Midbrain (tissue), 1 donor: ENCODE measurements at places on chromosomes 2 and 18.
A peak's percentile ranks its signal among the peaks of the same experiment; 100 is the strongest.

DNA sequence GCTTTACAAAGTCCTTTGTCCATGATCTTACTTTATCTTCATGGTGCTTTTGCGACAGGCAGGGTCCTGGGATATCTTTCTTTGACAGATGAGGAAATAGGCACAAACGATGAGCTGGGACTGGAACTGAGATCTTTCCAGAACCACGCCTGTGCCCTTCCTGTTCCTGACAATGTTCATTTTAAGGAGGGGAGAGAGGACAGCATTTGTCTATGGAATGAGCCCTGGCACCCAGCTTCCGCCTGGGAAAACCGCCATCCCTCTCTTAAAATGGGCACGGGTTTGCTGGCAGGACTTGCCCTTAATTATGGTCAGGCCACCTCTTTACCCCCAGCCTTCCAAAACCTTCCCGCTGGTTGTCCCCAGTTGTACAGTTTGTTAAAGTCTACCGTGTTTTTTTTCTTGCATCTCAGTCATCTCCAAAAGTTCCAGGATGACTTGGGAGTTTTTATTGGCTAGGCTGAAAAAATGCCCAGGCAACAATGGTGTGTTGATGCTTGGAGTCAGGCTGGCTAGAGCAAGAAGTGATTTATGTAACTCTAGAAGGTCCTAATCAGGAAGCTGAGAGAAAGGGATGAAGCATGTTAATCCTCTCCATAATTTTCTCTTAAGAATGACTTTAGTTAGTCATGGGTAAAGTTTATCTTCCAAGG lies 264.9 kb upstream of the EPAS1 start:
- peak; percentile 3 for DNase-seq

- DNase-seq, result no peak
Measured at GRCh38 chr2:8799004-8799403, 38.4 kb downstream of the KIDINS220 start.

DNA sequence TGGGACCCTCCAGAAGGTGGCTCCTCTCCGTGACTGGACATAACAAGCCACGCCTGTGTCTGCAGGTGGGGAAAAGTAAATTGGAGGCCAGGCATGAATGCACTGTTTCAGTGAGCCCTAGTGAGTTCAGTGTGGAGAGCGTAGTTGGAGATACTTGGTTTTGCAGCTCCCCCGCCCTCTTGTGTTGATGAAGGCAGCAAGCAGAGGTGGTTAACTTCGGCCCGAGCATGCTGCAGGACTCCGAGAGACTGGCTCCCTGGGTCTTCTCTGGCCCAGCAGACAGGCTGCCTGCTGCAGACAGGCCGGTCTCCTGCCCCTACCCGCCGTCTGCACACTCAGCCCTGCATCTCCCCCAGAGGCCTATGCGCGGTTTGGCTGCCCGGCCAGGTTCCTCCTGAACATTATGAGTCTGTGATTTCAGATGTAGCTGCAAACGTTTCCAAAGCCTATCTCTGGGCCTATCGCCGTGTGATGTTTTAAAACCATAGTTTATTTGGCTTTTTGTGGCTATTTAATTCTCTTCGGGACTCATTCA lies 102.4 kb downstream of the LDLRAD4 start:
- no peak for DNase-seq

DNA sequence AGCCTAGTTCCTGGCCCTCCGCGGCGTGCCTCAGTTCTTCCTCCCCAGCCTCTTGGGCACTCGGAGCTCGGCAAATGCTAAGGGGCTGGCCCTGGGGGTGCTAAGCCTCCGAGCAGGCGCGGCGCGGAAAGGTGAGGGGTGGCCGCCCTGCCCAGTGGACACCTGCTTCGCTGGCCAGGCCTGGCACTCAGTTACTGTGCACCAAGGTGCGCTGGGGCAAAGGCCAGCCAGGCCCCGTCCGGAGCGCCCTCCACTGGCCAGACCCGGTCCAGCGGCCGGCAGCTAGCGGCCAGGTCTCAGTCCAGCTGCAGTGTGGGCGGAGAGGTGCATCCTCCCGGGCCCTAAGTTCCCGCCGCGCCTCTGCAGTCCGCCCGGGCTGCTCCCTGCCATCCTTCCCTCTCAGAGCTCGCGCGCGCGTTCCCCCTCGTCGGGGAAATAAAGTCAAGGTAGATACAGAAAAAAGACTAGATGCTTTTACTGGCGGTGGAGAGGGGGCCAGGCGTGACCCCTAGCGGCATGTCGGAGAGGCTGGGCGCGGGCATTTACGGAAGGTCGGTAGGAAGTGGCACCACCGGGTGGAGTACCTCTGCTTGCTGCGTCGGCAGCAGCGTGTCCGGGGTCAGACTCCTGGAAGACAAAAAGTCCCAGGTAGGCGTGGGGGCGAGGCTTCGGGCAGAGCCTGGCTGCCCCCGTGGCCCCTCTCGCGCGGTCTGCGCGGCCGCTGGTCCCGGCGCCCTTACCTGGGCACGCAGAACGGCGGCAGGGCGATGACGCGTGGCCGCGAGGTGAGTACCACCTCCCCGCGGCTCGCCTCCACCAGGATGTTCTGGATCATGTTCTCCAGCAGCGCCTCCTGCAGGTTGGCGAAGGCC lies 9.4 kb upstream of the CRYBA2 start:
- DNase-seq, result no peak

GRCh38 chr2:68734688-68735525 lies at the start of gene ARHGAP25:
ARHGAP25 (plus strand) TSS chr2:68734811; CDS start chr2:68735200, 389 bp downstream.
- peak; percentile 31 for DNase-seq

GRCh38 chr2:172101821-172102390 lies 794 bp downstream of the DLX2 start:
- DNase-seq, result no peak

DNA sequence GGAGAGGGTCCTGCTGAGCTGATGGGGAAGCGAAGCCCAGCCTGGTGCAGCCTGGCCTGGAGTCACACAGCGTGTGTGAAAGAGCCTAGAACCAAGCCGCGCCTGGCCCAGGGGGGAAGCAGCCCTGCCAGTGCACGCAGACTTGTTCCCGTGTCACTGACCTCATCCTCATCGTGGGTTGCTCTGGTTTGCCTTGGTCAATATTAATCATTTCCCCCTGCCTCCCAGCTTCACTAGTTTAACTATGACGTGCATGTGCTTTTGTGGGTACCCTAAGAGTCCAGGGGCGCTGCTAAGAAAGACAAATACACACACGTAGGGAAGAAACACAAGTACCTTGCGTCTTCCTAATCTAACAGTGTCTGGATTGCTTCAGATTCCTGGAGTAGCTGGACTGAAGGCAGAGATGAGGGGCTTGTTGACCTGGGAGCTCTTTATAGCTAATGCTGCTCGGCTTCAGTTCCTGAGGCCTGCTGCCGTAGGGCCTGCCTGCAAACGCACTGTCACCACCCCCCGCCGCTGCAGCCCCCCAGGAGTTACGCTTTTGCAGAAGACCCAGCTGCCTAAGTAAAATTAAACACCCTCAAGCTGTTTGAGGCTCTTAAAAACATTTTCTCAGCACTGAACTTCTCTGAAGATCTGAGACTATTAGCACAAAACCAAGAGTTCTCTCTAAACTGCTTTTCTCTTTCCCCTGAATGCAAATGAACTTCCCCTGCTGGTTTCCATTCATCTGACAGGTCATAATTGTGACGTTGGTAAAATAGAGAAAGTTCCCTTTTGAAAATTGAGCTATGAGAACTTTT lies 159.2 kb downstream of the FAM210A start:
- DNase-seq, result peak; percentile 62

- no peak for DNase-seq
Measured at GRCh38 chr2:99911736-99912135, 230.7 kb downstream of the AFF3 start.

GRCh38 chr2:160294889-160295288 lies 94.8 kb upstream of the ITGB6 start:
- no peak for DNase-seq

DNA sequence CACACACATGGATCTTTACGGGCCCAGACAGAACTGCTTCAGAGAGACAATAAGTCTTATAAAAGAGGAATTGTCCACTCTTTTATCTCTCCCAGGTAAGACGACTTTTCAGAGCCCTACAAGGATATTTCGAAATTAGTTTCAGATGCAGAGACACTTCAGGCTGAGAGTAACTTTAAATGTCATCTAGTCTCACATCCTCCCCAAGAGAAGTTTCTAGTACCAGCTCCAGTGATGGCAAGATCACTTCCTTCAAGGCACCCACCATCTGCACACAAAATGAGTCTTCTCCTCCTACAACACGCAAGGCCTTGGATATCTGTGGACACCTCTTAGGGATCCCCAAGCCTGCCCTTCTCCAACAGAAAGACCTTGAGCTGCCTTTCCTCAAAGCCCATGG lies 39.0 kb upstream of the KLHL29 start:
- no peak for DNase-seq

GRCh38 chr18:30945761-30946160 lies 96.8 kb downstream of the DSC3 start:
- DNase-seq, result no peak

GRCh38 chr2:218963601-218964000 lies 4.1 kb downstream of the CDK5R2 start:
- DNase-seq, result no peak

DNA sequence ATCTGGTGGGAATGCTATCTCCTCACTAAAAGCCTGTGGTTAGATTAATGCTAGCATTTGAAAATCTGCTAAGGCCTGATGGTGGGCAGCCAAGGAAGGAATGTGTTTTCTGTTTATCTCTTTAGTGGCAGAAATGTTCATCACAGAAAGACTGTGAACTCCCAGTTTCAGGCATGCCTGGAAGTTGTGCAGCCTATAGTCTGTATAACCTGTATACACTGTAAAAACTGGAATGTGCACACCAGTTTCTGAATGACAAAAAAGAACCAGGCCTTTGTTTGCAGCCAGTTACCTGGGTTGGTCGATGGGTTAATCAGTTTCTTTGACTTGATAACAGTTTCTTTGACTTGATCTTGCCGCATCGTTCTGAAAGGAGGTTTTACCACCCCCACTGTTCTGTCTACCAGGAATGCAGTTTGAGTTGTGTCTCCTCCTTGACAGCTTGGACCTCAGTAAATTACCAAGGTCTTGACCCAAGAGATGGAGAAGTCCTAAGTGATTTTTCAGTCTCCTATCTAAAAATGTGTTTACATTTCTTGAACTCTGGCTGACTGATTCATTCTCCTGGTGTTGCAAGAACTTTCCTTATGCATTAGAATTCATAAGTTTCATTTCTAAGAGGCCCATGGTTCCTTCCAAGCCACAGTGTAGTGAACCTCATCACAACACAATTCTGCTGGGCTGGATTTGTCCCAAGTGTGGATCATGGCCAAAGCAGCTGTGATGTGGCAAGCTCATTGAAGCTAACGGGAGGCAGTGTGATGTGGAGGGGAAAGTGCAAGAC lies 62.2 kb downstream of the KIAA2012 start:
- peak; percentile 62 for DNase-seq

GRCh38 chr18:45165871-45166270 lies 449.4 kb upstream of the SLC14A2 start:
- DNase-seq, result no peak

DNA sequence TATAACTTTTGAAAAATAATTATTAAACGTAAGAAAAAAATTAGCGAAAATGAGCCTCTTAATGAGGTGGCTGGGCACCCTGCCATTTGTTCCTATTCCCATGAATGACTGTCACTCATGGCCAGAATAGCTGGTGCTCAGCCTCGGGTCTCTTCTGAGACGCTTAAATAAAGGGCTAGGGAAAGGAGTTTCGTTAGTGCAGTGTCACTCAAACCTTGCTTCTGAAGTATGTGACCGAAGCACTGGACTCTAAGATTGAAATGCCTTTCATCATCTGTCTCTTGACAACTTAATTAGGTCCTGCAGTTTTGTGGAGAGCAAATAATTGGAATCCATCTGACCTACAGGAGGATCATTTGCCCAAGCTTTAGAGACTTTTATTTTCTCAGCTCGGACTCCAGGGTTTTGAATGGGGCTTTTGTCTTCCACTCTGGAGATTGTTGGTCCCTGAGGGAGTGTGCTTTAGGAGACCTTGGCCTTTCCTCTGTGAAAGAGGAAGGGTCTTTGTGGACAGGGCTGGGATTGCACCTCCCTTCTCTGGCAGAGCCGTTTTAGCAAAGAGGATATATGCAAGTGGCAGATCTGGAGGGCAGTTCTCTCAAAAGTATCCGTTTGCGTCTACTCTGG lies 42.3 kb upstream of the FHOD3 start:
- no peak for DNase-seq

- no peak for DNase-seq
Measured at GRCh38 chr2:121707920-121708361, 28.7 kb downstream of the NIFK start.

GRCh38 chr2:219001577-219002394 lies 8.6 kb upstream of the CRYBA2 start:
- DNase-seq, result no peak

DNA sequence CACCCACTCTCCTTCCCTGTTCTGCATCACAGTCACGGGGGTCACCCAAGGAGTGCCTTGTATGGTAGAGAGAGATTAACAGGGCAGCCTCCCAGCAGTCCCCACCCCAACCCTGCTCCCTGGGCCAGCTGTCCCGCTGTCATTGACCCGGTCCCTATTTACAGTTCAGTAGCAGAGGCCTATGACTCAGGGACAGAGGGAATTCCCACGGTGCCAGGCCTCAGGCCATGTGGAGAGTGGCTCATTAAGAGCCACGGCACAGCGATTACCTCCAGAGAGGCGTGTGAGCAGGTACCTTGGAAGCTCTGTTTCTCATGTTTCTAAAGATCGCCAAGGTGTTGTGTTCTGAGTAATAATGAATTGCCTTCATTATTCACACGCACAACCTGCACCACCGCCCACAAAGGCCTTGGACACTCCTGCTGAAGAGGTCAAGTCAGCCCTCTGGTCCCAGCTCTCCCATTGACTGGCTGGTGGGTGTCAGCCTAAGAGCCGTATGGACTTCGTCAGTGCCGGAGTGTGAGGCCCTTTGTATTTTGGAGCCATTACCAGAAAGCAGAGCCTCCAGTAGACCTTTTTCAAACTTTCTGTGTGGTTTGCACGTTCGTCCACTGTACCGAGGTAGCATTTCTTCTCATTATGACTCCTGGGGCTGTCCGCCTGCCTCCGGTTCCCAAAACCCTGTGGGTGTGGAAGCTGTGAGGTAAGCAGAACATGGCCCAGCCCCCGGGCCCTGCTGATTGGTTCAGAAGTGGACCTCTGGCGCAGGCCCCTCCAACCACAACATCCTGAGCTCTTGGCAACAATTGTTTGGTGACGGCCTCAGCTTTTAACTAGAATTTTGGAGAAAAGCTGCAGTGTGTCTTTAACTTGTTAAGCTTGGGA lies 47.0 kb downstream of the SERTAD2 start:
- DNase-seq, result no peak

- DNase-seq, result peak; percentile 53
Measured at GRCh38 chr18:13823707-13824395, at the start of gene MC5R. MC5R (plus strand) TSS chr18:13824149; CDS start chr18:13825766, 1,617 bp downstream.

DNA sequence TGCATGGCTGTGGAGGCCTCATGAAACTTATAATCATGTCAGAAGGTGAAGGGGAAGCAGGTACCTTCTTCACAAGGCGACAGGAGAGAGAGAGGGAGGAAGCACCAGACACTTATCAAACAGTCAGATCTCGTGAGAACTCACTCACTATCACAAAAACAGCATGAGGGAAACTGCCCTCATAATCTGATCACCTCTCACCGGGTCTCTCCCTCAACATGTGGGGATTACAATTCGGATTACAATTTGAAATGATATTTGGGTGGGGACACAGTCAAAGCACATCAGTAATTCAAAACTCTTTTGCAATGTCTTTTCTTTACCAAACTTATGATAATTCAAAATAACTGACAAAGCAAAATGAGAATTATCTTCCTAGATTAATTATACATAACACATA lies 8.5 kb upstream of the CCDC68 start:
- DNase-seq, result no peak

GRCh38 chr2:105502625-105503334 lies 103.9 kb upstream of the FHL2 start:
- no peak for DNase-seq
